ENCODE measurements at places on chromosomes 12 and 14.

GRCh38 chr12:104535369-104535768 is 78.6 kb downstream of the CHST11 start:
- no peak for DNase-seq

- no peak for DNase-seq
These were observed 52.1 kb downstream of the GALNT4 start for GRCh38 chr12:89472508-89472907.

GRCh38 chr12:851913-852312 is 97.6 kb downstream of the RAD52 start:
- no peak for DNase-seq

- DNase-seq = no peak
These were observed 9.8 kb downstream of the CCER1 start for GRCh38 chr12:90945070-90945649.

- DNase-seq = no peak
These were observed 8.0 kb downstream of the RAN start for GRCh38 chr12:130879781-130880389.

GRCh38 chr14:20998139-20998538 is 954 bp upstream of the SLC39A2 start:
- DNase-seq = no peak

DNA sequence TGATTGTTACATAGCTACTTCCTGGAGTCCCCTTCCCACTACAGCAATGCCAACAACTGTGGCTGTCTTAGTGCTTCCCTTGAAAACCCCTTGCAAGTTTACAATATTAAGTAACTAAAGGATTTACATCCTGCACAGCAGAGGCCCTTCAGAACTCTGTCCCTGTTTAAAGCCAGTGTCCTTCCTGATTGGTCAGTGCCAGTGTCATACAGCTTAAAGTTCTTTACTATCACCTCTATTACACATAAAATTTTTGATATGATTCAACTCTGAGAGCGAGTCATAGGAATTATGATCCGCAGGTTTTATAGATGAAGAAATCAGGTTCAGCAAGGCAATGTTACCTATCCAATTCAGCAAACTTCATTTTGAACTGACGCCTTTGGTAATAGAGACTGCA is 91.4 kb upstream of the ALX1 start:
- no peak for DNase-seq

DNA sequence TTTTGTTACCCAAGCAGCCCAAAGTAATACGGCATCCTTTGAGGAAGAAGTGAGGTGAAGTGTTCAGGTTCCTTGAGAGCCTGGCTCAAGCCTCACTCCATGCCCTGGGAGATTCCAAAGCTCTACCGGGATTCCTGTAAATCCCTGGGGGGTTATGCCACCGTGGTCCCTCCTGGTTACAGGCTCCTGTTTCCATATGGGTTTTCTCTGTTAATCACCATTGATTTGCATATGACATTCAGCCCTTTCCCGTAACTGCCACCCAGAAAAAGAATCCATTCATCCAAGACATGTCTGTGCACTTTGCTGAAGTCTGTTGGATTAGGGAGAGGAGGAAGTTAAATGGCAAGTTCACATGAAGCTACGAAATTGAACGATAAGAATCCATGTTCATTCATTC is 27.9 kb upstream of the CCDC60 start:
- no peak for DNase-seq

- DNase-seq = no peak
These were observed 199.8 kb upstream of the NAV3 start for GRCh38 chr12:77630790-77631445.

DNA sequence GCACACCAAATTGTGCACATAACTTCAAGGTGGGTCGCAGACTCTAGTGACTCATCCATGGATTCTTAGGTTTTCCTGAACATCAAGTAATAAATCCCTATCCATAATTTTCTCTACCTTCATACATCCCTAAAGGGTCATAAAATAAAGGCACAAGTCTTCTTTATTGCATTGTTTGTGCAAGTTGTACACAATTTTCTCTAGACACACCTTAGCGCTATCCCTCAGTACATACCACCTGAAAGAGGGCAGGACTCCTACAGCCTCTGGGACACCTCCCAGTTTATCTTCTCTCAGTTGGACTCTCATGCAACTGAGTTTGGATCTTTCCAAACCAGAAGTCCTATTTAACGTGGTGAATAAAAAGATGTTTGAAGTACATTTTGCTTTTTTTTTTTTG is 168.5 kb upstream of the BMP4 start:
- DNase-seq = no peak

DNA sequence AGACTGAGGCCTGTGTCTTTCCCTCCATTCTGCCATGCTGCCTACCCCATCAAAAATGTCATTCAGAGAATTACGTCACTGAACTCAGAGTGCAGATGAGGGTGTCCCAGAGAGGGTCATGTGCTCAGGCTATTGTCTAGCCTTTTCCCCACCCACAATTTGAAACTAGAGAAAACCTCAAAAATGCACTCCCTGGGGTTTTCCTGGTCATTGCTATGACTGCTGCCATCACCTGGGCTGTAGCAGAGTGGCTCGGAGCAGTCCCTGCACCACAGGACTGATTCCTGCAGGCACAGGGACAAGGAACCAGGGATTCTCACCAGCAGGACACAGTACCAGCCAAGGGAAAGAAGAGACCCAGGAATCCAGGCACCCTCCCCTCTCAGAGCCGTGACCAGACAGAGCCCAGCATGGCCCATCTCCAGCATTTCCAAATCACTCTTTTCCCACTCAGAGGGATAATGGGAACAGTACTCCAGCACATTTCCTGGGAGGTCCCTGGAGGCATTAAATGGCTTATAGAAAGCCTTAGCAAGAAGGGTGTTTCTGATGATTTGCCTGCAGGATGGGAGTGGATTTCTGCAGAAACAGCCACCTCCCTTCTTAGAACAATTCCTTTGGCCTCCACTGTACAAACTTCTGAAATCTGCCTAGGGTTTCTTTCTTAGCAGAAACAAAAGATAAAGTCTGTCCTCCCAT is 45.9 kb downstream of the VWF start:
- DNase-seq = no peak

DNA sequence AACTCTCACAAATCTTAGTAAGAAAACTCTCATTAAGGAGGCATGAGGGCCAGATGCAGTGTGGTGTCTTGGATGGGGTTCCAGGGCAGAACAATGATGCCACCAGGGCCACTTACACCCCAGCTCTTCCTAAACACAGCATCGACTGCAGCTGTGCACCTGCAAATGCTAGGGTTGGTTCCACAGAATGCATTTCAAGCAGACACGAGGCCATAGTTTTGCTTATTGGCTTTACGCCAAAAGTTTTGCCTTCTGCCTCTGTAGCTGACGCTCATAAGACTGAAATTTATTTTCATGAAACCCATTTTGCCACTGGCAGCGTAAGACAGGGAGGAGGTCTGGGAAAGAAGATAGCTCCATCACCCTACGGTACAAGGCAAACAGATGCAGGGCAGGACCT is 179.0 kb downstream of the RIMBP2 start:
- no peak for DNase-seq

GRCh38 chr12:93025145-93026103 is 96.3 kb upstream of the EEA1 start:
- DNase-seq = no peak

DNA sequence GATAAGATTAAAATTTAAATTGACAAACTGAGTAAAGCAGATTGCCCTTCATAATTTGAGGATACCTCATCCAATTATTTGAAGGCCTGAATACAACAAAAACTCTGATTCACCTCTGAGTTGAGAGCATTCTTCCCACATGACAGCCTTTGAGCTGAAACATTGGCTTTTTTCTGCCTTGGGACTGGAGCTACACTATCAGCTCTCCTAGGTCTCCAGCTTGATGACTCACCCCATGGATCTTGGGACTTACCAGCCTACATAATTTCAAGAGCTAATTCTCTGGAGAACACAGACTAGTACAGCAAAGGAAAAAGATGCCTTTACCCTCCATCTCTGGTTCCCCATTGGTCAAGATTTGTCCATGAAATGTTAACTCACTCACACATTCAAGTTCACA is 555.1 kb downstream of the FOXG1 start:
- DNase-seq = no peak

- no peak for DNase-seq
These were observed 37.4 kb downstream of the HSP90AA1 start for GRCh38 chr14:102049258-102050025.

DNA sequence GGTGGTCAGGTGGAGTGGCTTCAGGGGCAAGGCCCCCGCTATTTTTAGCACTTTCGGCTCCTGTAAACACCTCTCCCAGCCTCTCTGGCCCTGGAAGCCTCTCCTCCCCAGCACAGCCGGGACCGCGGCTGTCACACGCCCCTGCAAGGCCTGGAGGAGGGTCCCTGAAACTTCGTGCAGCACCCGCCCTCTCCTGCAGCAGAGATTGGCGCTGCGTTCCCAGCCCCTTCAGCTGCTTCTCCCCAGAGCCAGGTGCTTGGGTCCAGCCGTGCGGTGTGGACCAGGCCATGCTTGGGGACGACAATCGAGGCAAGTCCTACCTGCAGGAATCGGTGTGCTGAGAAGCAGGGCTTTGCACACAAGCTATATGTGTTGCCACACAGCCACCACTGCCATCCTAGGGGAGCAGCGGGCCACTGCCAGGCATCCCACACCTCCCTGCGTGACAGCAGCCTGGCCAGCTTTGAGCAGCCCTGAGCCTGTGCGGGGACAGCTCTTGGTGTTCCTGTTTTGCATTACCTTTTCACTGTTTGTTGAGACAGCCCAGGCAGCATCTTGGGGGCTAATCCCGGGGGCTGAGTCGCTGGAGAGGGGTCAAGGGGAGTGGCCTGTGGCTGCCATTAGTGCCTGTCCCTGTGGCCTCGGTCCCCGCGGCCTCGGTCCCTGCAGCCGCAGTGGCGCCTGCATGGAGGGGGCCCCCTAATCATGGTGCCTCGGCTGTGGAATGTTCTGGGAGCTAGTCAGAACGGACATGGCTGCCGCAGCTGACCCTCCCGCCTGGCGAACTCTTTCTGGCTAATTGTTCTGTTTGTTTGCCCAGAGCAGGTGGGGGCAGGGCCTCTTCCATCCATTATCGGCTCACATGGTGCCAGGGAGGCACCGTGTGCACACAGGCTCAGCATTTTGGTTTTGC is 27.6 kb upstream of the TRAF3 start:
- no peak for DNase-seq

DNA sequence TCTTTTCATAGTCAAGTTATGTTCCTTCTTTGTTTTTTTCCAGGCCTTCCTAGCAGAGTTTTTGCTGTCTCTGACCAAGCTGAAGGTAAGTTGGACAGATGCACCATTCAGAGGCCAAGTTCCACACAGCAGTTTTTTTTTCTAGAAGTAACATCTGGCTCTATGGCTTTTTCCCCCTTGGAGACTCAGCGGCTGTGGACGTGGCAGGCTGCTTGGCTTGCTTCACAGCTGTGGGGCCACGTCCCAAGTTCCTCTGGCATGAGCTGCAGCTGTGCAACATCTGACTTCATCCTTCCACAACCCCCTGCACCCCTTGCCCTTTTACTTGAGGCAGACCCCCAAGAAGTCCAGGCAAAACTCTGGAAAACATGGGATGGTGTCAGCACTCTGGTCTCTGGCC is 24.2 kb upstream of the RHOJ start:
- DNase-seq = no peak

DNA sequence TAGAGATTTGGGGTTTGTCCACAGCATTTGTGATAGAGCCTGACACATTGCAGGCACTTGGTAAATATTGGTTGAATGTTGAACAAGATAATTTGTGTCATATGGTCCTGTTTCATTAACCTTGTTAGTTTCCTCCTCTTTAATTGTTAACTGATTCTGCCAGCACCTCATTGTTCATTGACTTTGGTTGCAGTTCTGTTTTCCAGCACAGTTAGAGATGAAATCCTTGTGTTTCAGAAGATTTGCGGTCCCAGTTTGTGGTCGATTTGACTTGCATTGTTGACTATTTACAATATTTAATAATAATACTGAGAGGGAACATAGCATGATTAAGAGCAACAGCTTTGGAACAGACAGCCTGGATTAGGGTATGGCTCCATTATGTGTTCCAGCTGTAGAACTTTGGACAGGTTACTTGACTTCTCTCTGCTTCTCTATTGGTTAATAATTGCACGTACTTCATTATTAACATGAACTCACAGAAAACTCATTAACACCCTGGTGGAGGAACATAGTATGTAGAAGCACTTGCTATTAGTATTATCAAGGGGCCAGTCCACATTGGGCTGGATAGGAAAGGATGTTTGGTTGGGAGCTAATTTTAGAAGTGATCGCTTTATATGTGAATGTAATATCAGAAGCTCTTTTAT is 8.7 kb downstream of the DRAM1 start:
- no peak for DNase-seq

GRCh38 chr14:61444215-61444768 is 122.9 kb downstream of the PRKCH start:
- no peak for DNase-seq

DNA sequence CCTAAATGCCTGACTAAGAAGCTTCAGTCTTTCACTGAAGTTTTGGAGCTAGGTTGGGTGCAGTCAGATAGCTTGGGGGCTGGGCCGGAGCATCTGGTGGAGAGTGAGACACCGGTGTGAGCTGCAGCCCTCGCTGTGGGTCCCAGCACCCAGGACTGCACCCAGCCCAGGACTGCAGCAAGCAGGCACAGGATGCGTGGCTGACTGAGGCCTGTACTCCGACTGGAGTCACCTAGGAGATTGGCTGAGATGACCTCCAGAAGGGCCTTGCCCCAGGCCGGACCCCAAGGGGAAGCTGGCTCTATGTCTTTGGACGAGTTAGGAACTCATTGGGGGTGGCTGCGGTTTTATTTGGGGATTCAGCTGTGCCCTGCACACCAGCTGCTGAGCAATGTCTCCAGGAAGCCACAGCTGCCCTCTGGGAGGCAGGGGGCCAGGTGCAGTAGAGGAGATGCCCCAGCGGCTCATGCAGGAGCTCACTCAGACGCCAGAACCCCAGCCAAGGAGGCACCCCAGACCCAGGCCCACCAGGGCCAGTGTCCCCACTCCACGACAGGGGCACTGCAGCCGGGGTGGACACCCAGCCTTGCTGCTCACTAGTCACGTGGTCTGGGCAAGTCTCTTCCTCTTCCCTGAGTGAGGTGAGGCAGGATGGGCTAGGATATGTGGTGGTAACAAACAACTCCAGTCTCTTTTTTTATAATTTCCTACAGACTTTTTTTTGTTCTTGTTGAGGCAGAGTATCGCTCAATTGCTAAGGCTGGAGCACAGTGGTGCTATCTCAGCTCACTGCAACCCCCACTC is 31.8 kb upstream of the RCOR1 start:
- no peak for DNase-seq

- DNase-seq = no peak
These were observed 157.5 kb upstream of the ALG10B start for GRCh38 chr12:38159092-38159551.

DNA sequence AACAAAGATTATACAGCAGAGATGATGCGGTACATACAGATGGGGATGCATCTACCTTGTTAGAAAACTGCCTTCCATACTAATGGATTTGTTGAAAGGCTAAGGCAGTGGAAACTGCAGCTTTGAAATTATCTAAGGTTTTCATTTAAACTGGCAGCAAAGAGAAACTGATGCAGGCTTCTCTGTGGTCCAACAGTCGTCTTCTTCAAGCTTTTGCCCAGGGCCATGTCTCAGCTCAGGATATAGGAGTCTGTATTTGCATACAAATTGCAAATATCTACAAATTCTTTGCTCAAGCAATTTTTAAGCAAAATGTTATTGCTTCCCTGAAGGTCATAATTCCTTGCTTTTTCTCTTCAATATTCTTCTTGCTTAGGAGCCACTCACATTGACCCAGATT is 33.7 kb downstream of the ERH start:
- DNase-seq = no peak

- DNase-seq = no peak
These were observed 22.9 kb upstream of the NR1H4 start for GRCh38 chr12:100450735-100451134.
